HepG2 (cell line): ENCODE measurements at places on chromosomes 3 and 15. TPM values are rescaled to one million over a fixed set of nuclear protein-coding genes. Genes with fewer than 3 reads are reported as not detected.

DTWD1 gene
- total RNA-seq = 18.3 and 24.5 TPM in 2 replicates

TNFSF10 gene
- 5.3 and 8.4 TPM in 2 replicates for total RNA-seq

MESP1 gene
- total RNA-seq = not detected in 2 replicates

- peaks cover 20% of the 10 kb centered on the region for H3K4me1 ChIP-seq
- H3K27me3 ChIP-seq = no peaks in the 10 kb centered on the region
- H3K27ac ChIP-seq = no peak overlapping the region
- no peak overlapping the region for H3K4me3 ChIP-seq
- DNase-seq = no peak
Measured at GRCh38 chr15:75131269-75131643, 70.4 kb upstream of the C15orf39 start.

DNA sequence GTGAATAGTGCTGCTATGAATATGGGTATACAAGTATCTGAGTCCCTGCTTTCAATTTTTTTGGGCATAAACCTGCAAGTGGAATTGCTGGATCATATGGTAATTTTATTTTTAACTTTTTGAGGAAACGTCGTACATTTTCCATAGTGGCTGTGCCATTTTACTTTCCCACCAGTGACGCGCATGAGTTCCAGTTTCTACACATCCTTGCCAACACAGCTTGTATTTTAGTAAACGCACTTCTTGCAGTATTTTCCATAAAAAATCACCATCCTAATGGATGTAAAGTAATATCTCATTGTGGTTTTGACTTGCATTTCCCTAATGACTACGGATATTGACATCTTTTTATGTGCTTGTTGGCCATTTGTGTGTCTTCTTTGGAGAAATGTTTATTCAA lies 105.0 kb downstream of the NFKBIZ start:
- H3K4me3 ChIP-seq = no peak overlapping the region
- no peak overlapping the region for H3K27ac ChIP-seq
- no peaks in the 10 kb centered on the region for H3K27me3 ChIP-seq

DNA sequence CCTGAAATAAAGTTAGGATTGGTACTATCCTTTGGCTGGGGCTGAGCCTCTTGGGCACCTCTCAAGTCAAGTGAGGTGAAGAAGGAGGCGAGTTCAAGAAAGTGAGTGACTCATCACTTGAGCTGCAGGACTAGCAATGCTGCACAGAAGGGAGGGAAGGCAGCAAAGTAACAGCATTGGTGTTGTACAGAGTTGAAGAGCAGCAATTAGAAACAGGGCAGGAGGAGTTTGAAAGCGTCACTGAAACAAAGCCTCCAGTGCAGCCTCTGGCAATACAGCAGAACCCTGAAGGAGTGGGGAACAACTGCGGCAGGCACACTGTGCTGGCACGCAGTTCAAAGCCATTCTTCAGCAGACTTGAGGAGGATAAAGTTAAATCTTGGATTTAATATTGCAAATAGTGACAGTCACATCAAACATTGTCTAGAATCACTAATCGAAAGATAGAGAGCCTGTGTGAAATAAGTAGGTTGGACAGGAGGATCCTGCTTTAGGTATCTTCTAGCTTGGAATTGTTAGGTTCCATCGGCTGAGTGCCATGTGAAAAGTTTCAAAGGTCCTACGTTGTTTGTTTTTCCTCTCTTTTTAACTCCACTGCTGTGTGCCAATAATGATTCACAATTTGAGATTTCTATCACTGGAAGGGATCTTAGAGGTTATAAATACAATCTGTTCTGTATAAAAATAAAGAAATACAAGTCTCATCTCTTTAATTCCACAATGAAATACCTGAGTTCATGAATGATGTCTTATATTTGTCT lies 479.8 kb downstream of the NAALADL2 start:
- no peaks in the 10 kb centered on the region for H3K4me1 ChIP-seq
- no peak overlapping the region for H3K27ac ChIP-seq
- H3K4me3 ChIP-seq = no peak overlapping the region
- H3K36me3 ChIP-seq = no peaks in the 10 kb centered on the region
- no peaks in the 10 kb centered on the region for H3K27me3 ChIP-seq

IL5RA gene
- total RNA-seq = not detected in 2 replicates

GRCh38 chr3:53519065-53519709 lies 24.8 kb downstream of the CACNA1D start:
- no peaks in the 10 kb centered on the region for H3K4me1 ChIP-seq
- no peak for DNase-seq
- H3K27me3 ChIP-seq = no peaks in the 10 kb centered on the region
- H3K27ac ChIP-seq = no peak overlapping the region
- no peaks in the 10 kb centered on the region for H3K36me3 ChIP-seq

CPN2 gene
- total RNA-seq = 16.3 and 27.7 TPM in 2 replicates

KNL1 gene
- 21.4 and 34.5 TPM in 2 replicates for total RNA-seq

IMPG2 gene
- total RNA-seq = 0.02 TPM in 1 of 2 replicates, not detected in the other

- no peak for DNase-seq
- no peak overlapping the region for H3K4me3 ChIP-seq
- H3K4me1 ChIP-seq = peaks cover 28% of the 10 kb centered on the region
- H3K27ac ChIP-seq = no peak overlapping the region
- H3K27me3 ChIP-seq = no peaks in the 10 kb centered on the region
Measured at GRCh38 chr15:32683906-32684584, 33.8 kb upstream of the GREM1 start.

REC114 gene
- total RNA-seq = not detected in 2 replicates

SYNPR gene
- 0.04 TPM in 1 of 2 replicates, not detected in the other for total RNA-seq

GRCh38 chr15:75551091-75551490 lies 28.0 kb downstream of the PTPN9 start:
- H3K4me1 ChIP-seq = 0 out of 2 replicates have a peak, but pooled peaks cover 5% of the 10 kb centered on the region
- DNase-seq = no peak
- H3K27me3 ChIP-seq = no peaks in the 10 kb centered on the region; the same call in 1 of the 2 replicates
- no peaks in the 10 kb centered on the region for H3K36me3 ChIP-seq
- H3K4me3 ChIP-seq = no peak overlapping the region

ACP3 gene
- not detected in 2 replicates for total RNA-seq

DNA sequence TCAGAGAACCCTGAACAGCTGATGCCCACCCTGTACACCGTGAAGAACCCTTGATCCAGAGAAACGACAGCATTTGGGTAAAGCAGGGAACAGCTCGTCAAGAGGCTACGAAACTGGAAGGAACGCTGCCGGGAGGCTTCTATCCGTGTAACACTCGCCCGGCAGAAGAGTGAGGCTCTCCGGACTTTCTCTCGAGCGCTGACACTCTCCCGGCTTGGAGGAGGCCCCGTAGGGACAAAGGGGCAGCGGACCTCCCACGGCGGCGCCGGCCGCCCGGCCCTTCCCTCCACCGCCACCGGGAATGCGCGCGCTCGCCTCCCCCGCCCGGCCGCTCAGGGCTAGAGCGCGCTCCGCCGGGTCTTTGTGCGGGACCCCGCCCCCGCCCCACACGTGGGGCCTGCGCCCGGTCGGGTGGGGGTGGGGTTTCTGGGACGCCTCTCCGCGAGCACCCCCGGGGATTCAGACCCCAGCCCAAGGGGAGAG lies 1.7 kb downstream of the HYAL2 start:
- H3K27me3 ChIP-seq = no peaks in the 10 kb centered on the region
- peak; percentile 58 for DNase-seq

DNA sequence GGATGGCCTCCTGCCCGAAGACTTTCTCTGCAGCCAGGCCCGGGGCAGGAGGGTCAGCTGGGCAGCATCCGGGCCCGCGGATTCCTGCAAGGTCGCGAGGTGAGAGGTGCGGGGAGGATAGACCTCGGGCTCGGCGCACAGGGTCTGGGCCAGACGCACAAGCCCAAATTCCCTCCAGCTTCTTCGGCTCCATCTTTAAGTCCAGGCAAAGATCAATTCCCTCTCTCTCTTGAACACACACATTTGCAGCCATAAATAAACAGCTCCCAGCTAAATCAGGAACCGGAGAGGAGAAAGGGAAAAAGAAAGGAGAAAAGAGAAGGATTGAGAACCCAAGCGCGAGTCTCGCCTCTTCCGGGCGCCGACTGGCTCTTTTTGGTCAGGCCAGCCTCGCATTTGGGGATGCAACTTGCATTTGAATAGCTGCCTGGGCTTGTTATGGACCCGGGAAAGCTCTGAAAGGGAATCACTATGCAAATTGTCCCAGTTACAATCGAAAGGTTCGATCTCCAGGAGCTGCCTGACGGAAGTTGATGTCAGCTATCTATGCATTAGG lies 14.5 kb upstream of the ONECUT1 start:
- H3K36me3 ChIP-seq = no peaks in the 10 kb centered on the region
- H3K4me3 ChIP-seq = no peak overlapping the region
- peaks cover 37% of the 10 kb centered on the region for H3K4me1 ChIP-seq
- peaks cover 44% of the 10 kb centered on the region for H3K27me3 ChIP-seq
- no peak overlapping the region for H3K27ac ChIP-seq

GRCh38 chr3:94225148-94225865 lies 162.4 kb downstream of the NSUN3 start:
- H3K4me1 ChIP-seq = no peaks in the 10 kb centered on the region
- no peak overlapping the region for H3K27ac ChIP-seq
- no peaks in the 10 kb centered on the region for H3K27me3 ChIP-seq
- no peak for DNase-seq
- no peaks in the 10 kb centered on the region for H3K36me3 ChIP-seq
- H3K4me3 ChIP-seq = no peak overlapping the region

DNA sequence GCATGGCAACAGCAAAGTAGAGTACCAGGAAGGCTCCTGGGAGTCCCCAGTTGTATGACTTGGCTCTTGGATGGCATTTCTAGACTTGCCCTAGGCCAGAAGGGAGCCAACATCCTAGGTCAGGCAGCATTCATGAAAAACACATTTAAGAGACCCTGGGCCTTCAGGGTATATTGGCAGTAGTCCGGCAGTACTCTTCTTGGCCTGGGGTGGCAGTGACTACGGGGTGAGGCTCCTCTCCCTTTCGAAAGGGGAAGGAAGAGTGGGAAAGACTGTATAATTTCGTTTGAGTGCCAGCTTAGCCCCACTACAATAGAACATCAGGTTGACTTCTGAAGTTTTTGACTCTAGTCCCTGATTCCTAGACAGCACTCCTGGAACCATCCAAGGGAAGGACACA lies 136.4 kb downstream of the ZIC4 start:
- no peak overlapping the region for H3K27ac ChIP-seq
- H3K4me3 ChIP-seq = no peak overlapping the region
- H3K36me3 ChIP-seq = no peaks in the 10 kb centered on the region
- H3K4me1 ChIP-seq = no peaks in the 10 kb centered on the region
- DNase-seq = no peak

DNA sequence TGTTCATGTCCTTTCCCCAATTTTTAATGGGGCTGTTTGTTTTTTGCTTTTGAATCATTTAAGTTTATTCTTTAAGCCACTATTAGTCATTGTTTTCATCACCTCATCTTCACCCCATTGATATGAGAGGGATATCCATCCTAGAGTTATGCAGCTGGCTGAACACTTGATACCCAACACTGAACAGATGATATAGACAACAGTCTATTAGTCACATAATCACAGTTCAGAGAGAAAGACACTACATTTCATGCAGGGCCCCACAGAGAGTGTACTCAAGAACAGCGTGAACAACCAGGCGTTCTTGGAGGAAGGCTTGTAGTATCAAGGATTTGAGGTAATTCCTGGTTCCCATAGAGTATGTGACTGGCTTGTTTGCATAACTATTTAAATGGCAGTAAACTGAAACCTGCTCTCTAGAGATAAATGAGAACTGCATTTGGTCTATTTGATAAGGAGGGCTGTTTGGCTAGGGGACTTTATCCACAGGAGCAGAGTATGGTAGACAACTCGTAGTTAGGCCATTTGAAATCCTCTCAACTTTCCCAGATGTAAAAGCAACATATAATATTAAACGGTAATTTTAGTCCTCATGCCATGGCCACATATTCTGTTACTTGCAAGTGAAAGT lies 618.7 kb downstream of the SI start:
- H3K27me3 ChIP-seq = no peaks in the 10 kb centered on the region
- H3K36me3 ChIP-seq = no peaks in the 10 kb centered on the region
- no peak overlapping the region for H3K4me3 ChIP-seq
- H3K27ac ChIP-seq = no peak overlapping the region
- H3K4me1 ChIP-seq = no peaks in the 10 kb centered on the region
- DNase-seq = no peak

GRCh38 chr3:169203631-169204550 lies 459.6 kb downstream of the MECOM start:
- no peak overlapping the region for H3K27ac ChIP-seq
- no peaks in the 10 kb centered on the region for H3K27me3 ChIP-seq
- no peak for DNase-seq
- no peaks in the 10 kb centered on the region for H3K4me1 ChIP-seq

DNA sequence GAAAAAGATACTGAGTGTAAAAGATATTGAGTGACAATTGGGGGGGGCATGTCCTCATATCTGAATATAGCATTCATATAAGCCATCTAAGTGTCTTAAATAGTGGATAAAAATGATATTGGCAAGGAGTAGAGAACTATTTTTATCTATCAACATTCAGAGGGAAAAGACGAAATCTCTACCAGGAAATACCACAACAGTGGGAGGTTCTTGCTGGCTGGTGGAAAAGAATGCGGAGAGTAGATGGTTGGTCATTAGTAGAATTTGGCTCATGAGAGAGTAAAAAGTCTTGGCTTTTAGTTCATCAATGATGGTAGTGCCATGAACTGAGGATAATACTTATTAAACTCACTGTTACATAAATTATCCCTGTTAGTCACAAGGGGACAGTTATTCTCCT lies 4.8 kb upstream of the TCF12 start:
- H3K27ac ChIP-seq = no peak overlapping the region
- DNase-seq = no peak
- H3K4me1 ChIP-seq = peaks cover 10% of the 10 kb centered on the region
- H3K36me3 ChIP-seq = no peaks in the 10 kb centered on the region
- no peaks in the 10 kb centered on the region for H3K27me3 ChIP-seq

DNA sequence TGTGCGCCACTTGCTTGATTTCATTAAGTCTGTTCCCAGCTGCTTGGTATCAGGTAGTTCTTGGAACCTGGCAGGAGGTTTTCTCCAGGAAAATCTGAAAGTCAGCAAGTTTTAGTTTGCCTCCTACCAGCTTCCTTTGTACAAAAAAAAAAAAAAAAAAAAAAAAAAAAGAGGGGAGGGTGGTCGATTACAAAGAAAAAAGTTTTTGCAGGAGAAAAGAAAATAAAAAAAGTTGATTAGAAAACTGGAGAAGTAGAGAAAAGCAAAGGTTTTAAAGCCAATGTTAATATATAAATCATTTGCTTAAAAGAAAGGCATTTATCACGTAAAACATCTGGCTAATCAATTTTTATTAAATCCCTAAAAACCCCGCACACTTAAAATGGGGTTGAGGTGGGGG lies 5.9 kb downstream of the EPHA3 start:
- DNase-seq = no peak
- no peak overlapping the region for H3K27ac ChIP-seq
- no peaks in the 10 kb centered on the region; the same call in 2 of the 3 replicates for H3K27me3 ChIP-seq
- no peak overlapping the region for H3K4me3 ChIP-seq
- no peaks in the 10 kb centered on the region for H3K36me3 ChIP-seq

- H3K27ac ChIP-seq = no peak overlapping the region
- no peaks in the 10 kb centered on the region for H3K36me3 ChIP-seq
- H3K27me3 ChIP-seq = no peaks in the 10 kb centered on the region
- no peaks in the 10 kb centered on the region for H3K4me1 ChIP-seq
- H3K4me3 ChIP-seq = no peak overlapping the region
- no peak for DNase-seq
Measured at GRCh38 chr3:143396790-143397189, 277.2 kb downstream of the CHST2 start.
